ENCODE measurements at places on chromosomes 4 and X. TPM values are rescaled to one million over a fixed set of nuclear protein-coding genes. Genes with fewer than 3 reads are reported as not detected.

Gene INTS6L
- 1.9 TPM for total RNA-seq

Gene PNMA6A
- total RNA-seq, result 2.6 TPM

Gene WFS1
- total RNA-seq, result 119 TPM

Gene STBD1
- total RNA-seq, result 27.1 TPM

Gene CFAP299
- not detected for total RNA-seq

Gene FRG1
- total RNA-seq, result 30.1 TPM

Gene LRRC66
- 0.30 TPM for total RNA-seq

Gene IGBP1
- 54.3 TPM for total RNA-seq

Gene CENPI
- total RNA-seq, result 0.25 TPM

Gene PDE5A
- total RNA-seq, result 17.1 TPM

DNA sequence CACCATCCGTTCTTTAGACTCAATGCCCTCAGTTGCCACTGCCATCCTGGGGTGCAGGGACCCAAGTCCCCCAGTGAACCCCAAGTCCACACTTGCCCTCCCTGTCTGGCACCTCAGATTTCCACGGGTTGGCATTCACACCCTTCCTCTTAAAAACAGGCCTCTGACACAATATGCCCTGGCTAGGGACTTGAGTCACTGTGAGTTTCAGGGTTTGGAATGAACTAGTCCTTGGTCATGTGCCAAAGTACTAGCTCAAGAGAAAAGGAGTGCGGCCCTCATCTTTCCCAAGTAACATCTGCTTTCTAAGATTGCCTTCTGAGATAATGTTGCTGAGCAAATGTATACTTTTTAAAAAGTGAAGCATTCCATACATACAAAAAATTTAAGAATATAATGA, 134.0 kb downstream of the MID1 start:
- DNase-seq, result no peak

GRCh38 chr4:184328022-184328736, 110.5 kb upstream of the ENPP6 start:
- no peak for DNase-seq

DNA sequence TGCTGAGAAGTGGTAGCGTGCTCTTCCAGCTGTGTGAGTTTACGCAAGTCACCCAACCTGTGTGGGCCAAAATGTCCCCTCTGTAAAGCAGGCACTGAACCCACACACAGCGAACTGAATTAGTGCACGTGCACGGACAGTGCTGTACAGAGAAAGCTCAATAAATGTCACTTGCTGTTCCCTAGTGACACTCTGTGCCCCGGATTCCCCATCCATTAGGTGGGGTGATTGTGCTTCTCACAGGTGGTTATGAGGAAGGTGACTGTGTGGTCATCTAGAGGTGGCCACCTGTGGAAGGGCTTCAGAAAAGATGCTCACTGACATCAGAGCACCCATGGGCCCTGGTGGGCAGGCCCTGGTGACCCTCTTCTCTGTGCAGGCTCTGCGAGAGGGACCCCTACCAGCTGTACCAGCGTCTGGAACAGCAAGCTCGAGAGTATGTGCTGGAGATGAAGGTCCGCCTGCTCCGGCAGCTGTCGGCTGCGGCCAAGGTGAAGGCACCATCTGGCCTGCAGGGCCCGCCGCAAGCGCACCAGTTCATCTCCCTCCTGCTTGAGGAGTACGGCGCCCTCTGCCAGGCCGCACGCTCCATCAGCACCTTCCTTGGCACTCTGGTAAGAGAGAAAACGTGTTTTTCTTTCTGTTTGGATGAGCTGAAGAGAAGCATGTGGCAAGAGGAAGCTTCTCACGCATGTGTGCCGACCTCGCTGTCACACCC, 94.3 kb downstream of the FAM193A start:
- no peak for DNase-seq

- DNase-seq, result no peak
Measured at GRCh38 chr4:22238742-22239141, 277.1 kb downstream of the ADGRA3 start.

GRCh38 chr4:84750260-84750959, 167.5 kb downstream of the CDS1 start:
- DNase-seq, result no peak

- DNase-seq, result peak; percentile 24
Measured at GRCh38 chr4:186644737-186645261, 78.9 kb downstream of the FAT1 start.

DNA sequence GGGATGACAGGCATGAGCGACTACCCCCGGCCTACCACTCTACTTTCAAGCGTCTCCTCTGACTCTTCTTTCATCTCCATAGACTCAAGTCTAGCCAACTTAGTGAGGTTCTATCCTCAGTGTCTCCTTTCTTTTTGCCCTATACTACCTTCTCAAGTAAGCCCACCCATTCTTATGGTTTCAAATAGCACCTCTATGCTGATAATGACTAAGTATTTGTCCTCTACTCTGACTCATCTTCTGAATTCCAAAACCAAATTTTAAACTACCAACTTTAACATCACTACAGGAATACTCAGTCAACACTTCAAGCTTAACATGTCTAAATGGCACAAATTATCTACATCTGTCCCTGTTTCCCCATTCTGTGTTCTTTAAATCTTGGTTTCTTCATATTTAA, 47.8 kb downstream of the ELF2 start:
- DNase-seq, result no peak

DNA sequence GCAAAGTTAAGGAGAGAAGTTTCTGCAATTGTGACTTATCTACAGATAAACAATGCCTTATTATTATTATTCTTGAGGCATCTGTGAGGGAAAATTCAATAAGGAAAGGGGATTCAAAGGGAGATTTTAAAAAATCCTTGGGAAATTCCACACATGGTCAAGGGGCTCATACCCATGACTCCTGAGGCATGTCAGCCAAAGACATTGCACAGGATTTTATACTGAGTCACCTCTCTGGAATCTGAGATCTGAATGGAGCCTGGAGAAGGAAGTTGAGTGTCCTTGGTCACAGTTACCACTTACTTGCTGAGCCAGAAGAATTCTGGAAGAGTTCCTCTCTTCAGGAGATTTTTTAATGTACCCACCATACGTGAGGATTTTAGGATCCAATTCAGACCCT, 14.4 kb upstream of the CXCL8 start:
- DNase-seq, result no peak

GRCh38 chrX:12563121-12563520, 228.1 kb upstream of the PRPS2 start:
- no peak for DNase-seq

DNA sequence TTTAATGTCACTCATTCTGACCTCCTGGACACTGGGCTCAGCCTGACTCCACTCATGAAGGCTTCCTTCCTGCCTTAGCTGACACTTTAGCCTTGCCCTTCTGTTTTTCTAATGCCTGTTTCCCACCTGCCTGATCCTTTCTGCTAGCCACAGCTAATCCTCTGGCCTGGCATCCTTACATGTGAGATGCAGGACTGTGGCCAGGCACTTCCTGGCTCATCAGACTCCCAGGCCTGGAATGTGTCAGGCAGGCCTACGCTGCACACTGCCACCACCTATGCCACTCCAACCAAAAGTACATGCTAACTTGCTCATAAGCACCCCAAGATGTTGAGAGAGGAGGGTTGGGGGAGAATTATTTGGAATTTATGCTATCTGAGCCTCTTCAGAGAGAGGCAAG, 138.8 kb upstream of the NALF2 start:
- DNase-seq, result no peak

GRCh38 chr4:133145758-133146573, 3.1 kb upstream of the PCDH10 start:
- no peak for DNase-seq

DNA sequence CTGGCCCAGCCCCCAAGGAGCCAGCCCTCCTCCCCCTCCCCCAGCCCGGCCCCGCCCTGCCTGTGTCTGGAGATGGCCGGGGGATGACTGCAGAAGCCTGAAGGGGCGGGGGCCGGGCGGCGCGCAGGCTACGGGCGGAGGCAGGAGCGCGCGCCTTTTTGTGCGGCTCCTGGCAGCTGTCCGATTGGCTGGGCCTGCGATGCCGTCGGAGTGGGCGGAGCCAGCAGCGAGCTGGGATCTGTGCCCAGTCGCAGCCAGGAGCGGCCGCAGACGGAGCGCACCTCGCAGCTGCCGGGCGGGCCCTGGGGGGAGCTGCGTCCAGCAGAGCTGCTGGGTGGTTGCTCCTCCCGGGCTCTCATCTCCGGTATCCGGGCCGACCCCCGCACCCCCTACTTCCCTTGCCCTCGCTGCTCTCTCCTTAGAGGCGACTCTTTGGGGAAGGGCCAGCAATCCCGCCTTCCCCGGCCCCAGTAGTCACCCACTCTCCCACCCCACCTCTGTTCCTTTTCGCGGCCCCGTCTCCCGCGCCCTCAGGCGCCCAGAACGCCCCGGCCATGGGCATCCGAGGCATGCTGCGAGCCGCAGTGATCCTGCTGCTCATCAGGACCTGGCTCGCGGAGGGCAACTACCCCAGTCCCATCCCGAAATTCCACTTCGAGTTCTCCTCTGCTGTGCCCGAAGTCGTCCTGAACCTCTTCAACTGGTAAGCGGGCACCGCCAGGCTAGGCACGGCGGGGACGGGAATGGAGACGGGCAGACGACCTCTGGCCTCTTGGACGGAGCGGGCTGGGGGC, at the start of gene GABRQ:
Gene GABRQ, plus strand, starts transcription at position 247 of the 794 bp plus-strand sequence. Its CDS starts 308 bp downstream, at position 555.
- DNase-seq, result no peak

DNA sequence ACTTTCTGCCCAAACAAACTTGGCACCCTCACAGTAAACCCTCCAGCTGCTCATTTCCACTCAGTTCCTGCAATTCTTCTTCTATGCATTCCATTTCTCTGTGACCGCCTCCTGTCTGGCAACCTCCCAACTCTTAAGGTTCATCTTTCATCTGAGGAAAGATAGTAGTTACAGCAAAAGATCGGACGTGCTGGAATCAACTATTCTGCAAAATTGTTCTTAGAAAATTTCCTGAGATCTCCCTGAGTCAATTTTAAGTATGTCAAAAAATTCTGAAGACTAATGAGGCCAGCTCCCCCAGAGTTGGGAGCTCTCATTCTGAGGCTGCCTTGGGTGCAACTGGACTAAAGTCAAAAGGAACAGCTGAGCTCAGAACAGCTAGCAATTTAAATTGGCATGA, 1026.0 kb downstream of the ADGRL3 start:
- no peak for DNase-seq

- DNase-seq, result no peak
Measured at GRCh38 chrX:69278031-69278687, 112.9 kb upstream of the PJA1 start.

GRCh38 chrX:150060406-150060805, 122.1 kb upstream of the EOLA2 start:
- DNase-seq, result no peak
